ENCODE measurements at places on chromosomes 3 and 15.
A peak's percentile ranks its signal among the peaks of the same experiment; 100 is the strongest.

- DNase-seq, result peak; percentile 19
Observed at GRCh38 chr3:155805204-155805801, 775 bp downstream of the C3orf33 start.

- no peak for DNase-seq
Observed at GRCh38 chr3:21534462-21534861, 216.5 kb downstream of the ZNF385D start.

GRCh38 chr3:123336001-123336400, 112.9 kb downstream of the ADCY5 start:
- no peak for DNase-seq

DNA sequence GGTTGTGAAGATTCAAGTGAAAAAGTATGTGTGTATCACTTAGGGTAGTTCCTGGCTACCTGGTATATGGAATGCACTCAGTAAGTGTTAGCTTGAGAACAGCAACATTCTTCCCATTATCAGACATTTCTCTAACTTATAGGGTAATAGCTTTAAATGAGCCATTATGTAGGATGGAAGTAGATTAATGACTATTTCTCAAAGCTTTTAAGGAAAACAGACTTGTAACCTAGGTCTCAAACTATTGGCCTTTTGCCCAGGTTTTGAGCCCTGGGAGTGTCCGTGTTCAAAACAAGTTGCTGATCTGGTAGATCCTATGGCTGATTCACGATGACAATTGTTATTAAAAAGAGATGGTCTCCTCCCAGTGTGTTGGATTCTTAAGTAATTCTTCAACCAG, 129.1 kb upstream of the UMPS start:
- DNase-seq, result no peak

DNA sequence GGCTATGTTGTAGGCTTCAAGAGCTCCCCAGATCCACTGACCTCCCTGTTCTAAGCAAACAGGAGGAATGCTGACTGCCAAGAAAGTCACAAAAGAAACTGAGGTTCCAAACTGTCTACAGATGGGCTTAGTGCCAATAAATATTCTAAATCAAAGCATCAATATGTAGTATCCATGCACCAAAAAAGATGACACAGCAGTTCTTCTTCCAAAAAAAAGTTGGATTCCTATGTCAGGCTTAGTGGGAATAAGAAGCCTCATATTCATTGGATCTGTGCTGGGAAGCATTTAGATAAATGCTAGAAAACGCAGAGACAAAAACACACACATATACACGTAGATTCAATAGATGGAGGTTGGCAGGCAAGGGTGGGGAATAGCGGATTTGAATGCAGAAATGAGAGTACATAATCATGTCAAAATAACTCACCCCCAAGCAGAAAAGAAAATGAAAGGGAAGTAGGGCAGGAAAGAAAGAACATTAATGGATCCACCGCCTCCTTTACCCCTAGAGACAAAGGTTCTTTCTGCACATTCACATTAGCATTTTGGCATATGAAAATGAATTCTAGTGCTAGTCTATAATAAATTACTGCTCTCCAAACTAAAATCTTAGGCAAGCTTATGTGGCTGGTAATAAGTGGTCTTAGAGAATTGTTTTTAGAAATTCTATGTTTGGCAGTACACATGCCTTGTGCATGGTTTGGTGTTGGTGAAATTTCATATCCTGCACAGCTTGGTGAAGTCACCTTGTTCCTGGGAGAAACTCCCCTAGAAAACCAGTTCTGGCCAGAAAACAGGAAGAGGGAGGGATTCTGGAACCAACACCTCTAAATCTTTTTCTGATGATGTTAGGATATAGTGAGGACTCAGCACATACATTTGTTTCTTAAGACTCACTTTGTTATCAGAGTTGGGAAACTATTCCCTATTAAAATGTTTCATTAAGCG, 283.4 kb downstream of the LSAMP start:
- DNase-seq, result no peak

- DNase-seq, result no peak
Observed at GRCh38 chr3:186340204-186340603, 21.8 kb downstream of the DGKG start.

DNA sequence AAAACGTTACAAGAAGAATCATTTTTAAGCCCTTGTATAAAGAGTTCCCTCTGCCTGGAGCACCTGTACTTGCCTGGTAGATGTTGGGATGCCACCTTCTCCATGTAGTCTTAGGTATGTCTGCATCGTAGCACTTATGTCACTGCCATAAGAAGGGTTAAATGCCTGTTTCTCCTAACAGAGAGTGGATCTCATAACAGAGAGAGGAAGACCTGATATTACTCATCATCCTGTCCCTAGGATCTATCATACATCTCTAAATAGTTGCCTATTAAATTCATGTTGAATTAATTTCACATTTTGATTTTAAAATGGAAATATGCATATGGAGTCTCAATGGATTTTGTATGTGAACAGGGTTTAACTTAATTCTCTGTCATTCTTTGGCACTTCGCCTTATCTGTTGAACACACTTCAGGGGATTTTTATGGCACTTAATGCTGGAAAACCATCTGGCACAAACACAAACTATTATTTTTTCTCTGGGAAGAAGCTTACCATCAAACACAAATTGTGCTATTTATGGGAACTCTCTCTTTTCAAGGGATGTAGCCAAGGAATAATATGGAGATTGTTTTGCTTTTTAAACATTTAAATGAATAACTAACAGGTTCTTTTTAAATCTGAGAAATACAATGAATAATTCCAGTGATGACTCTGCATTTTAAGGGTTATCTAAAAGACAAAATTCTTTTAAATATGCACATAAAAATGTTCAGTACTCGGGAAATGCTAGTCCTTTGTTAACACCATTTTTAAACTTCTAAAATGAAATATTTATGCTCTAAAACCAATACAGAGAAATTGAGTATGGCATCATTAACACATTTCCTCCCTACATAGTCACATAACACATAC, 230.7 kb downstream of the ZNF385D start:
- no peak for DNase-seq

- DNase-seq, result no peak
Observed at GRCh38 chr3:45212095-45212468, 14.0 kb downstream of the TMEM158 start.

- DNase-seq, result no peak
Observed at GRCh38 chr3:186540835-186541226, 3.3 kb downstream of the CRYGS start.

DNA sequence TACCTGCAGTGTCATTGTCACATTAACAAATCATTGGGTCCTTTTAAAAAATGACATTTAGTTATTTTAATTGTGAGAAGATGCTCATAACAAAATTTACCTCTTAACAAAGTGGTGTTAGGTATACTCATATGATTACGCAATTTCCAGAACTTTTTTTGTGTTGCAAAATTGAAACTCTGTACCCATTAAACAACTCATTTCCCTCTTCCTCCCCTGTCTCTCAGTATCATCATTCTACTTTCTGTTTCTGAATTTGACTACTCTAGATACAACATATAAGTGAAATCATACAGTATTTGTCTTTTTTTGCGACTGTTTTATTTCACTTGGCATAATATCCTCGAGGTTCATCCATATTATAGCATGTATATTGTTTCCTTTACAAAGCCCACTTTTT, 58.7 kb upstream of the CHST2 start:
- DNase-seq, result no peak

GRCh38 chr15:55796321-55796965, 53.5 kb upstream of the PRTG start:
- no peak for DNase-seq

DNA sequence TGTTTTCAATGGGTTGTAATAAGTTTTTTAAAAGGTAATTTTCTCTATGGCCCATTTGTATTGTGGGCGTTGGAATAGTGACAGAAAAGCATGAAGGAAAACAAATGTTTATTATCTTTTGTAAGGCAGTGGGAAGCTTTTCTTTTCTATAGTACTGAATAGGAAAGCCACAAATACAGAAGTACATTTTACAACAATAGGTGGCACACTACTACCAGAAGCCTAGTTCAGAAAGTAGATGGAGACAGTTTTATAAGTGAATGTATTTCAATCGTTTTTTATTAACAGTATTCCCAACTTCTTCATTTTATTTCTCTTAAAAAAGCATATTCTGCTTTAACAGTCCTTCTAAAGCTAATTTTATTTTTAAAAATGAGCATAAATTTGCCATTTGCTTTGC, 296.7 kb downstream of the PTPRG start:
- DNase-seq, result peak; percentile 39
